ENCODE measurements at places on chromosomes 7 and 10.

DNA sequence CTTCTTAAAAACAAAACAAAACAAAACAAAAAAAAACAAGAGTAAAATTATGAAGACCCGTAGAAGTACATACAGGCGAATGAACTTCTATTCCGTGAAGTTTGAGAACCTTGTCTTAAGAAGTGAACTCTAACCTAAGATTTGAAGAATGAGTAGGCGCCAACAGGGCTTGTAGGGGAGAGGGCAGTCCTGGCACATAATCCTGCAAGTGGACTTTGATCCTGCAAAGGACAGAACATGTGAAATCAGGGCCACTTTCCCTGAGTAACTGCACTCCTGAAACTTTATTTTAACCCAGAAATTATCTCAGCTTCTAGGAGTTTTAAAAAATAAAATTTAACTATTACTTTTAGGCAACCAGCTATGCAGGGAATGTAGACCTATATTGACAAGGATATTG lies 62.0 kb downstream of the GNAT3 start:
- no peak for DNase-seq

- DNase-seq = no peak
These were observed 187.6 kb upstream of the KLF14 start for GRCh38 chr7:130921391-130922180.

GRCh38 chr7:141225916-141226618 lies 152.2 kb downstream of the TMEM178B start:
- no peak for DNase-seq

- no peak for DNase-seq
These were observed 17.5 kb downstream of the NUDT1 start for GRCh38 chr7:2259480-2259879.

DNA sequence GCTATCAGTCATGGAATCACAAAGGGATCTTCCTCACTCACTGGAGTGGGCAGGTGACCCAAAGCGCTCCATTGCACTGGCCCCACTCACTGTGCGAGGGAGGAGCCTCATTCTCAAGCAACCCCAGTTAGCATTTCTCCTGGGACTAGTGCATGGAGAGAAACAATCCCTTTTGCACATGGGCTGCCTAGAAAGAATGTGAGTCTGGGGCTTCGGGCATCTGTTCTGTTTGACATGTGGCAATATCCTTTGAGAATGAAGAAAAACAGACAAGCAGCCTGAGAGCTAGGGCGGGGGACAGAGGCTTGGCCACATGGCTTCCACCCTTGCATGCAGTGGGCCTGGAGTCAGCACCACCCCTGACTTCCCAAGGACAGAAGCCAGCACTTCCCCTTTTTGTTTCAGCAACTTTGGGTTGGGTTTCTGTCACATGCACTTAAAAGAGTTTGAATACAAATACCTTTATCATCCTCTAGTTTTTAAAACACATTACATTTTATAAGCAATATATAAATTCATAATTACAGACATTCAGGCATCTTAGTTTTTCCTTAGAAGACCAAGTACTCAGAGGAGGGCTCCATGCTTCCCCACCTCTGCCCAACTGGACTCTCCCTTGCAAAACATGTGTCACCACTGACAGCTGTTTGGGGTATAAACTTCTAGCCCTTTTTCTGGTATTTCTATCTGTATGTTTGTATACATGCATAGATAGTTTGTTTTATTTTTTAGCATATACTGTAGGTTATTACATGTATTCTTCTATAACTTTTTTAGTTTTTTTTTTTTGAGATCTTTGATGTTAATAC lies 73.8 kb downstream of the RBM20 start:
- DNase-seq = no peak

GRCh38 chr7:54153462-54153861 lies 388.7 kb upstream of the VSTM2A start:
- no peak for DNase-seq

- no peak for DNase-seq
These were observed 165.8 kb downstream of the KLF6 start for GRCh38 chr10:3619241-3619640.

DNA sequence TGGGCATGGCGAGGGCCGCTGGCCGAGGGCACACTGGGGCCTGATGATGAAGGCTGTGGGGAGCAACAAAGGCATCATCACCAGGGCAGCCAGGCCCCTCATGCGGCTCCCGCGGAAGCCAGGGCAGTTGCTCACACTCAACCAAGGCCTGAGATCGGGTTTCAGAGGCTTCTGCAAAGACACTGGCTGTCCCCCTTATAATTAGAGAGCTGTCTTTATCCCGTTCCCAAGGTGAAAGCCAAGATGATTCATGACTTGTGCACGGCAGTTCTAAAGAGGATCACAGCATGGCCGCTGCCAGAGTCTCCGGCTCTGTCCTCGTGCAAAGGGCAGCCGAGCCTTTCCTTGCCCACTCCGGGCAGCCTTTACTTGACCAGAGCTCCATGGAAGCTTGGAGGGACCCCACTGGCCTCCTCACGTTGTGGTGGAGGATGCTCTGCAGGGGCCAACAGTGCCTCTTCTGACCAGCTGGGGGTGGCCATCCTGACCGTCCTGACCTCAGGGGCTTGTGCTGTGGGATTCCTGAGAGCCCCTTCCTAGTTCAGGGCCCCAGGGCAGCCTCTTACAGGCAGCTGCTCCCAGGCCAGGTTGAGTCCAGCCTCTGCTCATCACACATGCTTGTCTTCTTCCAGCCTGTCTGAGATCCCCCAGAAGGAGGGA lies 82.3 kb downstream of the PRKAG2 start:
- no peak for DNase-seq

- DNase-seq = no peak
These were observed 311.8 kb downstream of the PTPRN2 start for GRCh38 chr7:158275711-158276413.

GRCh38 chr10:61901829-61902444 lies 438 bp downstream of the ARID5B start:
- no peak for DNase-seq

DNA sequence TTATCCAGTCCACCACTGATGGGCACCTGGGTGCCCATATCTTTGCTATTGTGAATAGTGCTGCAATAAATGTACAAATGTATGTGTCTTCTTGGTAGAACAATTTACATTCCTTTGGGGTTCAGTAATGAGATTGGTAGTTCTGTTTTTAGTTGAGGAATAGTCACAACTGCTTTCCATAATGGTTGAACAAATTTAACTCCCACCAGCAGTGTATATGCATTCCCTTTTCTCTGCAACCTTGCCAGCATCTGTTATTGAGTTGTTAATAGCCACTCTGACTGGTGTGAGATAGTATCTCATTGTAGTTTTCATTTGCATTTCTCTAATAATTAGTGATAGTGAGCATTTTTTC lies 27.8 kb downstream of the COA1 start:
- DNase-seq = no peak

- no peak for DNase-seq
These were observed 620.6 kb downstream of the SUGCT start for GRCh38 chr7:40755438-40755837.

- no peak for DNase-seq
These were observed 38.2 kb upstream of the PFKFB3 start for GRCh38 chr10:6164271-6165095.

GRCh38 chr7:25851332-25852210 lies 300.4 kb upstream of the NFE2L3 start:
- DNase-seq = peak; percentile 18

DNA sequence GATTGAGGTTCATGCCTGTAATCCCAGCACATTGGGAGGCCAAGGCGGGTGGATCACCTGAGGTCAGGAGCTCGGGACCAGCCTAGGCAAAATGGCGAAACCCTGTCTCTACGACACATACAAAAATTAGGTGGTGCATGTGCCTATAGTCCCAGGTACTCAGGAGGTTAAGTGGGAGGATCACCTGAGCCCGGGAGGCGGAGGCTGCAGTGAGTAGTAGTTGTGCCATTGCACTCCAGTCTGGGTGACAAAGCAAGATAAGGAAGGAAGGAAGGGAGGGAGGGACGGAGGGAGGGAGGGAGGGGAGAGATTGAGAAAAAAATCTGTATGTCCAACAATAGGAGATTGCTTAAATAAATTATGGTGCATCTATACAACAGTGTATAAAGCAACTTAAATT lies 13.2 kb downstream of the TLL2 start:
- no peak for DNase-seq

- no peak for DNase-seq
These were observed 62.6 kb upstream of the TBX20 start for GRCh38 chr7:35316549-35316948.

- no peak for DNase-seq
These were observed 72.3 kb upstream of the SRRM3 start for GRCh38 chr7:76129366-76129765.

- no peak for DNase-seq
These were observed 689 bp upstream of the GTPBP4 start for GRCh38 chr10:987620-987869.

DNA sequence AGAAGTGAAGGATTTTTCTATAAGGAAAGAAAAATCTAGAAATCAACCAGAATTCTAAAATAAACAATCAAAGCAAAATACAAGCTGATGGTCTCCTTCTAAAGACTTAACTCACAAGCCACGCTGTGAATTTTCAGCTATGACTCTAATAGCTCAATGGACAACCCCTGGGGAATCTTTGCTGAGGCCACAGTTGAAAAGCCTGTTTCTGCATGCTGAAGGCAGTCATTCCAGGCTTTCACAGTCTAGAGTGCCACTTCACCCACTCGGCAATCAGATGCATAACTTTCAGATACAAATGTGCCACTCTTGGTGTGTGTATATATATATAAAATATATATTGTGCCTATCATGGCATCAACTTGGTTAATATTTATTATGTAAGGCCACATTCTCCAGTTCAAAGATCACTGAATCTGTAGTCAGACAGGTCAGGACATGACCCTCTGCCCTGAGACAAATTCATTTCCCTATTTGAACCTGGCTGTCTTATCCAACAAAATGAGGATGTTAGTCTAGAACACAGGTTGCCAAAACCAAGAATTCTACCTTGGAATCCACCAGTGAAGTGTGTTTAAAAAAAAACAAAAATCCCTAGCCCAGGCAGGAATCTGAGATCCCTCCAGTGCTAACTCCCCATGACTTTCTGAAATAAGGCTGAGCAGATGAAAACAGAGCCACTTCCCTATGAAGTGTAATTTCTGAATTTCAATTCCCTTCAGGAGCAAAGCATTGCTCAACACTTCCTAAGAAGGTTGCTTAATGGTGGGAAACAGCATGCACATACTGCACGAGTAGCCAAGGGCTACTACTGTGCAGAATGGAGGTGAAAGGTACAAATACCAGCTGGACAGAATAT lies 9.9 kb downstream of the LIPA start:
- no peak for DNase-seq

- no peak for DNase-seq
These were observed 34.9 kb upstream of the ELAPOR2 start for GRCh38 chr7:87094322-87094721.

DNA sequence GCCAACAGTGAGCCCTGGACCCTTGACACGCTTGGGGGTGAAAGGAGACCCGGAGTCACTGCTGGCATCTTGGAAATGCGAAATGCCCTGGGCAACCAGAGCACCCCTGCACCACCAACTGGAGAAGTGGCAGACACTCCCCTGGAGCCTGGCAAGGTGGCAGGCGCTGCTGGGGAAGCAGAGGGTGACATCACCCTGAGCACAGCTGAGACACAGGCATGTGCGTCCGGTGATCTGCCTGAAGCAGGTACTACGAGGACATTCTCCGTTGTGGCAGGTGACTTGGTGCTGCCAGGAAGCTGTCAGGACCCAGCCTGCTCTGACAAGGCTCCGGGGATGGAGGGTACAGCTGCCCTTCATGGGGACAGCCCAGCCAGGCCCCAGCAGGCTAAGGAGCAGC lies 98.5 kb downstream of the TACC2 start:
- no peak for DNase-seq

- DNase-seq = no peak
These were observed 167.1 kb downstream of the NEURL1 start for GRCh38 chr10:103660364-103661197.

DNA sequence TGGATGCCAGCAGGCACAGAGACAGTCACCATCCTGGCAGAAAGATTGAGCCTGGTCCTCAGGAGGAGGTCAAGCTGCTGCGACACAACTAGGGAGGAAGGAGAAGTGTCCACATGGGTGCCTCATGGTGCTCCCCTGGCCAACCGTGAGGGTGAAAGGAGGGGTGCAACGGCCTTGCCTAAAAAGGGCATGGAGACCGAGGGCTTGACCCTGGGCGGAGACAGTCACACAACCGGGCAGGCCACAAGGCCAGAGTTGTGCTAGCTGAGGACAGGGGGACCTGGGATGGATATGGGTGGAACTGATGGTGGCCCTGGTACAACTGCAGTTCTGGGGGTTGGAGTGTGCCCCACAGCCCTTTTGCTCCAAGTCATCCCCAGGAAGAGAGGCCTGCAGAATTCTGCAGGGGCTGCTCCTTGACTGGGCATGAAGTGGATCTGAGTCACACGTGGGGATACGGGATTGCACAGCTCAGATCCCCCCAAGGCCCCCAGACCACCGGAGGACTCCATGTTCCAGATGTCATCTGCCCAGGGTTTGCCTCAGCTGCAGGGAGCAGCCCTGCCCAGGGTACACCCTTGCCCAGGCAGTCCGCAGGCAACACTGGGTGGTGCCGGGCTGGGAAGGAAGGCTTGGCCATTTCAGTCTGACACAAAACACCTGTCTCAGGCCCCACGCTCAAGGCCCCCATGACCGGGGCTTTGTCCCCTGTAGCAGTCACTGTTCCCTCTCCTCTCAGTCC lies 602.3 kb upstream of the MGMT start:
- no peak for DNase-seq

- DNase-seq = no peak
These were observed 518 bp upstream of the COMMD3 start for GRCh38 chr10:22315455-22316285.

GRCh38 chr7:104552102-104552501 lies 223.7 kb downstream of the LHFPL3 start:
- no peak for DNase-seq

GRCh38 chr10:84230359-84230758 lies 5.0 kb upstream of the LRIT2 start:
- DNase-seq = no peak

DNA sequence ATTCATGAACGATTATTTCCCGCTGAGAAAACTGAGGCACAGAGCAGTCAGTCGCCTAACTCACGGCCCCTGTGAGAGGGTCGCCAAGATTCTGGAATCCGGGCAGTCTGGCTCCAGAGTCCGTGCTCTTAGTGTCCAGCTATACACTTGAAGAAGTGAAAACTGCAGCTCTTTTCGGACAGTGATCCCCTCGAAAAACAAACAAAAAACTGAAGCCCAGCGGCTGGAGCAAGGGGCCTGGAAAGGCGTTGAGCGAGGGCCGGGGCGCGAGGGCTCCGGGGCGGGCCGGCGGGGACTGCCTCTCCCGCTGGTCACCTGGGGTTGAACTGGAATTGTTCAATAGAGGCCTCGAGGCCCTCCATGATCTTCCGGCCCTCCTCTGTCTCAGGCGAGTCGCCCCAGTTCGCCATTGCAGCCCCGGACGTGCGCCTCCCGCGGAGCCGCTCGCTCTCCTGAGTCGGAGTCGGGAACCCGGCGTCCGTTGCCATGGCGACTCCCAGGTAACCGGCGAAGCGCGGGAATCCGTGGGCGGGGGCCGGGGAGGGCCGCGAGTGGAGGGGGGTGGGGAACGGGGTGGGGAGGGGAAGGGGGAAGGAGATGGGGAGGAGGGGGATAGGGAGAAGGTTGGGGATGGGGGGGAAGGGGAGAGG lies 881 bp downstream of the C10orf67 start:
- DNase-seq = peak; percentile 1

- DNase-seq = no peak
These were observed 23.2 kb upstream of the C1GALT1 start for GRCh38 chr7:7159063-7159658.

- DNase-seq = no peak
These were observed 101.5 kb downstream of the TRIL start for GRCh38 chr7:28856656-28857055.

Data from DMS79 (cell line).